Activated T-helper 17 cell treated with anti-CD3 and anti-CD28 coated beads, Interleukin-2, amount 50 U/mL, for 72 hours (primary cell): ENCODE measurements at places on chromosomes 2 and 18. TPM values are rescaled to one million over a fixed set of nuclear protein-coding genes. Genes with fewer than 3 reads are reported as not detected.

Gene KYNU
- total RNA-seq: 0.05 TPM

- H3K36me3 ChIP-seq: no peaks in the 10 kb centered on the region
- no peak overlapping the region for H3K4me3 ChIP-seq
- ATAC-seq: peak; percentile 60
- H3K27me3 ChIP-seq: peaks cover 31% of the 10 kb centered on the region
Observed at GRCh38 chr18:50218432-50219197, 23.7 kb upstream of the MYO5B start.

Gene CCDC121
- 0.26 TPM for total RNA-seq

GRCh38 chr2:104897515-104898184 is 43.7 kb downstream of the POU3F3 start:
- H3K27ac ChIP-seq: no peak overlapping the region
- H3K4me1 ChIP-seq: no peaks in the 10 kb centered on the region
- no peak for ATAC-seq
- no peak overlapping the region for H3K4me3 ChIP-seq
- H3K36me3 ChIP-seq: no peaks in the 10 kb centered on the region

Gene CAD
- 54.0 TPM for total RNA-seq

Gene PRADC1
- 16.0 TPM for total RNA-seq

DNA sequence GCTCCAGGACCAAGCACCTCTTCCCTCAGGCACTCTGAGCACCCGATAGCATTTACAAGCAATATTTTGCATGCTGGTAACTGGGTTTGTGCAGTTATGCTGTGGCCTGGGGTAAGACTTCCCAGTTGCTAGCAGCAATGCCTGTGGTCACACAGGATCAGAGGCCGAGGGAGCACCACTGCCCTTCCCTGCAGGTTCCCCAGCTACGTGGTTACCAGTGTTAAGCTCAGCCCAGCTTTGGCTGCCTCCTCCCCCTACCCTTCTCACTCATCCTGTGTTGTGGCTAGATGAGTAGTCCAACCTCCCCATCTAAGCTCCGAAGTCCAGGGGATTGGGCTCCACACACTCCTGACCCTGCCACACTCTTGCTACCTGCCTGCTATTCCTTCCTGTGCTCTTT is 141.1 kb downstream of the CELF4 start:
- peaks cover 4% of the 10 kb centered on the region for H3K27me3 ChIP-seq
- ATAC-seq: peak; percentile 9
- no peaks in the 10 kb centered on the region for H3K36me3 ChIP-seq
- H3K4me3 ChIP-seq: no peak overlapping the region
- no peak overlapping the region for H3K27ac ChIP-seq
- no peaks in the 10 kb centered on the region for H3K4me1 ChIP-seq

Gene ABCB11
- total RNA-seq: not detected

Gene KRTCAP3
- total RNA-seq: 5.0 TPM

Gene FER1L5
- not detected for total RNA-seq

DNA sequence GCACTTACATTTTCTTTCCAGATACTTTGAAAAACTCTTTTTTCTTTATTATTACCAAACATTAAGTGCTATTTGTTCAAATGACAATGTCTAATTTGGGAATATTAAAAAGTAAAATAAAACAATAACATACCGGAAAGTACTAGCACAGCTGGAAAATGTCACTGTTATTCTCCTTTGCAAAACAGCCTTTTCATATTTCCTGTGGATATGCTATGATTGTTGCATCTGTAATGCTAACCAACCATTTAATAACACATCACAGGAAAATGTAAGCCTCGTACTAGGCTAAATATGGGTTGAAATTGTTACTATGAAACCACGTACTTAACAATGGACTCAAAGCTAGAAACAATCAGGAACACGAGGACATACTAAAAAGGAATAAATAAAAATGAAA is 298.1 kb downstream of the CBLN2 start:
- no peaks in the 10 kb centered on the region for H3K36me3 ChIP-seq
- no peak overlapping the region for H3K4me3 ChIP-seq
- H3K4me1 ChIP-seq: no peaks in the 10 kb centered on the region
- no peaks in the 10 kb centered on the region for H3K27me3 ChIP-seq

Gene PIEZO2
- not detected for total RNA-seq

Gene RNF125
- total RNA-seq: 14.5 TPM

Gene EFHD1
- 0.71 TPM for total RNA-seq

GRCh38 chr2:74007121-74007520 is 22.4 kb downstream of the TET3 start:
- peaks cover 13% of the 10 kb centered on the region for H3K4me1 ChIP-seq
- H3K27me3 ChIP-seq: no peaks in the 10 kb centered on the region
- ATAC-seq: no peak

DNA sequence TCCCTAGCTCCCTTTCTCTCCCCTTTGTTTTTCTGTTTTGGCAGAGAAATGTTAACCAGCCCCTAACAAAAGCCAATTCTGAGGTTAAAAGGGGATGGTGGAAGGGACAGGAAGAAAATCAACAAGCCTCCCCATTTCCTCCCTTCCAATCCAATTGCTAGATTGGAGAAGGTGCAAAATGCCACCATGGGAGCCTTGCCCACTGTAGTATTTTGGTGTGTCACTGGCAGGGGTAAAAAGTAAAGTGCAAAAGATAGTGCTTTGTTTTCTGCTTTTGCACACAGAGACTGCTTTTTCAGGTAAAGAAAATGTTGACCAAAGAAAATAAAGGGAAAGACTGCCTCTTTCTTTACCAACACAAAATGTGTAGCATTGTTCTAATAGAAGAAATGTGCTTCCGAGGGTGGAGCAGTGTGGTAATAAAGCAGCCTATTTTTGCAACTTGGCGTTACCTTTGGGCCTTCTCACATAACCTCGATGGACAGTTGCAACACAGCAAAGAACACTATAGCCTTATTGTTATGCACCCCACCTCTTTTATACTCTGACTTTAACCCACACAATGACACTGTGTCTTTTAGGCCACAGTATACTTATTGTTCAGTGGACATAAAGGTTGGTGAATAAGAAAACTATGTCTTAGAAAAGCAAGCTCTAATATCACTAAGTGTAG is 861.8 kb downstream of the BCL11A start:
- no peak for ATAC-seq
- H3K4me3 ChIP-seq: no peak overlapping the region
- no peak overlapping the region for H3K27ac ChIP-seq
- no peaks in the 10 kb centered on the region for H3K4me1 ChIP-seq
- no peaks in the 10 kb centered on the region for H3K27me3 ChIP-seq

Gene SLC16A14
- not detected for total RNA-seq

Gene SP5
- 0.19 TPM for total RNA-seq

DNA sequence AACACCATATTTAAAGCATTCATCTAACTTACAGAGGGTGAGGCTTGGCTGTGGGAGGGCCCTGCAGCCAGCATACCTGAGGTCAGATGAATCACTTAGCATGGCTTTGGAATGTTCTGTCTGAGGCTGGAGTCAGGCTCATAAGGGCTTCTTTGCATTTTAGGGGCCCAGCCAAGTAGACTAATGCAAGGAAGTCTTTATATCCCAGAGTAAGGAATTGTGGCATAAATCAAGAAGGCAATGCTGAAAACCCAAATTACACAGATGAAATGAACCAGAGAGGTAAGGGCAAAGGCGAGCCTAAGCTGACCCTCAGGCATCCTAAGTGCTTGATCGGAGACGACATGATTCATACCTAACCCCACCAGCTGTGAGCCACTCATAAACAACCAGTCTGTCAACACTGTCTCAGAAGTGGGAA is 383.6 kb downstream of the DCC start:
- no peaks in the 10 kb centered on the region for H3K27me3 ChIP-seq
- no peak overlapping the region for H3K4me3 ChIP-seq
- no peak overlapping the region for H3K27ac ChIP-seq
- no peak for ATAC-seq
- H3K36me3 ChIP-seq: no peaks in the 10 kb centered on the region
- no peaks in the 10 kb centered on the region for H3K4me1 ChIP-seq

Gene ABCG5
- total RNA-seq: not detected

Gene RAB12
- 10.2 TPM for total RNA-seq

GRCh38 chr2:46369783-46370182 is 72.6 kb downstream of the EPAS1 start:
- peaks cover 5% of the 10 kb centered on the region for H3K36me3 ChIP-seq
- H3K4me1 ChIP-seq: no peaks in the 10 kb centered on the region
- H3K27ac ChIP-seq: no peak overlapping the region
- H3K4me3 ChIP-seq: no peak overlapping the region
- peak; percentile 46 for ATAC-seq

Gene LIMS3
- 2.8 TPM for total RNA-seq

Gene ERICH2
- total RNA-seq: not detected

Gene STON1
- total RNA-seq: 3.0 TPM

GRCh38 chr18:63773551-63773950 is 1.7 kb upstream of the SERPINB7 start:
- no peak overlapping the region for H3K27ac ChIP-seq
- H3K4me3 ChIP-seq: no peak overlapping the region
- H3K36me3 ChIP-seq: no peaks in the 10 kb centered on the region
- ATAC-seq: no peak

DNA sequence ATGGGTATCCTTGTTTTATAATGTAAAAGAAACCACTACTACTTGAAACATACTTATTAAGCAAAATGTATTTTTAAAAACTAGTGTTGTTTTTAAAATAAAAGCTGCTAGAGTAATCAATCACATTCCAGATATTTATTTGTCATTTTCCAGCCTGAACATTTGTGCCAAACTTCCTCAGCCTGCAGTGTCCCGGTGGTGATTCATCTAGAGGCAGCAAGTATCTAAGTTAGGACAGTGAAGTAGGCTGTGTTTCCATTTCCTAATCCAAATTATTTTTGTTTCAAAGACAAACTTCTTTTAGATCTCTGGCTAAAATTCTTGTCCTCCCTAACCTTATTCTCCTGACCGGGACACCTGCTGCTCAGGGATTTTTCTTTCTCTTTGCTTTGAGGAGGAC is 12.8 kb upstream of the GCG start:
- H3K27me3 ChIP-seq: peaks cover 20% of the 10 kb centered on the region
- H3K36me3 ChIP-seq: no peaks in the 10 kb centered on the region
- H3K4me1 ChIP-seq: peaks cover 6% of the 10 kb centered on the region
- H3K4me3 ChIP-seq: no peak overlapping the region

DNA sequence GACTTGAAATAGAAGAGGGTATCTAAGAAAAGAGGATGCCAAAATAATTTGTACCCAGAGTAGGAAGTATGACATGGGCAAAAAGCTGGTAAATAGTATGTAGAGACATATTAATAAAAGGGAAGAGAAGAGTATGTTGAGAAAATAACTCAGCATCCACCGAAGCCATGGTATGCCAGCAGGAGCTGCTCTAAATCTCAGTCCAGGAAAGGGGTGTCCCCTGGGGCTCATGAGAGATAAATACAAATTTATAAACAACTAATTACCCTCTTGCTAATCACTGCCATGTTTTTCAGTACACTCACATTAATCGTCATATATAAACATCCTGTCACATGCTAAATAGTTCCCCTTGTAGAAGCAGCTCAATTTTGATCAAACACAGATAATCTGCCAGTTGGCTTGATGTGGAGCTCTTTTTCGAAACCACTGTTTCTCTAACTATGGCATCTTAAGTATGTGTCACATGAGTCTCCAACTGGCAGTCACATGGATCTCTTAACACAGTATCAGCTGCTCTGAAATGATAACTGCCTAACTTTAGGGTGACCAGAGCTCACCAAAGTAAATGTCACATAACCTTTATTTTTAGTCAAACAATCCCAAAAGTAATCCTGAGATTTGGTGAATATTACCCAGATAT is 31.9 kb downstream of the EXOC6B start:
- H3K27ac ChIP-seq: peak overlapping the region; percentile 12
- H3K4me1 ChIP-seq: peaks cover 15% of the 10 kb centered on the region
- no peak overlapping the region for H3K4me3 ChIP-seq
- ATAC-seq: no peak

DNA sequence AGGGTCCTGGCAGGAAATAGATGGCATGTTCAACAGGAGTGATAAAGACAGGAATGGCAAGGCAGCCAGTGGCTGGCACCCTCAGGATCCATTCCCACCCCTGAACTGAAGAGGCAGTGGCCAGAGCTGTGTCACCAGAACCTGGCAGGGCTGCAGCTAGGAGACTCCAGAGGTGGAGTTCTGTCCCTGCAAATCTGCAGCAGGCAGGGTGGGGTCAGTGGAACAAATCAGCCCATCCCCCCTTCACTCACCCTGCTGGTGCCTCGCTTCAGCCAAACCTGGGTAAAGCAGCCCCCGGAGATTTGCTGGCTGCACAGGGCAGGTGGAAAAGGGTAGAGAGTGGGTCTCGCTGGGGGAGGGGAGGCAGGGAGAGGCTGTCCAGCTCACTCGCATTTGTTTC is 12.7 kb downstream of the INPP5D start:
- no peak overlapping the region for H3K4me3 ChIP-seq
- H3K27me3 ChIP-seq: no peaks in the 10 kb centered on the region
- H3K36me3 ChIP-seq: peaks cover 11% of the 10 kb centered on the region
- H3K4me1 ChIP-seq: peaks cover 14% of the 10 kb centered on the region

DNA sequence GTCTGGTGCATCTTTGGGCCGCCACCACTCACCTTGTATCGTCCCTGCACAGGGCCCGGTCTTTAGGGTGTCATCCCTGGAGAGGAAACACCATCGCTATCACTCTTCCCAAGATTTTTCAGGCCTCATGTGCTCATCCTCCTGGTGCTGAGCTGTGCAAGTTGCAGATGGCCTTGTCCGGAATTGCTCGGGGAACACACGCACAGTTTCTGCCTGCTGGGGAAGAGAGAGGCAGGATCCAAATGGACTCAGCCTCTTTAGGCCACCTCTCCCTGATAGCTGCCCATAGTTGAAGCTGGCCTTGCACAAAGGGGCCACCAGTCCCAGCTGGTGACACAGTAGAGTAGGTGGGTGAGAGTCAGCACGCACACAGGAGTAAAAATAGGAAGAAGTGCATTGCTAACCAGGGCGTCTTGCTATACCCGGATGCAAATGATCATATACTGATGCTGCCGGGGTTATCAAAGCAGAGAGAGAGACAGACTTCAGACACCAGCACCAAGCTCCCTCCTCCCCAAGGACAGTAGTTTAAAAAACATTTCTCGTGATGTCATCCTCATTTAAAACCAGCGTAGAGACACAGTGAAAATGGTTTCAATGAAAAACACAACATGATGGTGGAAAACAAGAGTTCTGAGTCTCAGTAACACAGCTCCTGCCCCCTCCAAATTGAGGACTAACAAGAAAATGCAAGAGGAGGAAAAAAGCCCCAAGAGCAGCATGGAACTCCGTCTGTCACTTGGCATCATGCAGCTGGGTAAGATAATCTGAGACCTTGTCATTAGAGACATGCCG is 147.5 kb upstream of the NCK2 start:
- ATAC-seq: no peak
- peaks cover 4% of the 10 kb centered on the region for H3K4me1 ChIP-seq
- no peak overlapping the region for H3K27ac ChIP-seq
- no peak overlapping the region for H3K4me3 ChIP-seq
- no peaks in the 10 kb centered on the region for H3K36me3 ChIP-seq

- H3K4me1 ChIP-seq: peaks cover 15% of the 10 kb centered on the region
- peak overlapping the region; percentile 79 for H3K27ac ChIP-seq
- no peaks in the 10 kb centered on the region for H3K27me3 ChIP-seq
- no peak for ATAC-seq
- peak overlapping the region; percentile 31 for H3K4me3 ChIP-seq
- H3K36me3 ChIP-seq: no peaks in the 10 kb centered on the region
Observed at GRCh38 chr2:46050489-46050888, 246.7 kb upstream of the EPAS1 start.
